Esophagus squamous epithelium (tissue), 5 donors: ENCODE measurements at places on chromosomes 2 and 18.

GRCh38 chr2:60105906-60106305 lies 447.5 kb downstream of the BCL11A start:
- no peak for DNase-seq

DNA sequence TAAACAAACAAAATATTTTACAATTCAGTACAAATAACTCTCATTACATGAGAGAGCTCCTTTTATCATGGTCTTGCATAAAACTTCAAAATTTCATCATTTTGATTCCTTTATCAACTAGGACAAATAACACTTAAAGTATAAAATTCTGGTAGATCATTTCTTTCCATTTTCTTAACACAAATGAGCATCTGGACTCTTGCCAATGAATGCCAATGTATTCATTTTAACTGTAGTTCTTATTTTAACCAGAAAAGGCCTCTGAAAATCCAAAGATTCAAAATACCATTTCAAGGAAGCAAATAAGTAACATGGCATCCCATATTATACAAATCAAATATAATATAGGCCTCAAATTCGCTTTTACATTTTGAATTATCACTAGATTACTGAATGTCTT lies 13.8 kb upstream of the POU3F3 start:
- no peak for DNase-seq

- no peak for DNase-seq
These were observed 130.5 kb downstream of the NCK2 start for GRCh38 chr2:105875241-105875640.

- no peak for DNase-seq
These were observed 97.0 kb upstream of the SLC35G4 start for GRCh38 chr18:11512096-11513025.

GRCh38 chr2:174800436-174801205 lies 36.3 kb upstream of the CHRNA1 start:
- DNase-seq, result no peak

GRCh38 chr2:11750422-11750821 lies 4.0 kb downstream of the LPIN1 start:
- no peak for DNase-seq

- DNase-seq, result no peak
These were observed 4.0 kb downstream of the TSGA10 start for GRCh38 chr2:99150706-99151105.

GRCh38 chr2:30219886-30220875 lies 11.2 kb upstream of the LBH start:
- no peak for DNase-seq

GRCh38 chr2:118853651-118854291 lies 6.3 kb upstream of the EN1 start:
- no peak for DNase-seq

DNA sequence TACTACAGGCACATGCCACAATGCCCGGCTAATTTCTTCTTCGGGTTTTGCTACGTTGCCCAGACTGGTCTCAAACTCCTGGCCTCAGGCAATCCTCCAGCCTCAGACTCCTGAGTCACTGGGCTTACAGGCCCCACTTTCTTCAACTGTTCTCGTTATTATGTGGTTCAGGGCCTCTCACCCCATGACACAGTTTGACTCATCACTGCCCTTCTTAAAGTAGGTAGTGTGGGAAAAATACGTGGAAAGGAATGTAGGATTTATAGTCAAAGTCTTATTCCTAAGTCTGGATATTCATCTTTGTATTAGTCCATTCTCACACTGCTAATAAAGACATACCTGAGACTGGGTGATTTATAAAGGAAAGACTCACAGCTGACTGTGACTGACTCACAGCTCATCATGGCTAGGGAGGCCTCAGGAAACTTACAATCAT lies 19.4 kb downstream of the CENPA start:
- DNase-seq, result no peak

GRCh38 chr2:178397002-178397605 lies 53.9 kb downstream of the PRKRA start:
- DNase-seq, result no peak

DNA sequence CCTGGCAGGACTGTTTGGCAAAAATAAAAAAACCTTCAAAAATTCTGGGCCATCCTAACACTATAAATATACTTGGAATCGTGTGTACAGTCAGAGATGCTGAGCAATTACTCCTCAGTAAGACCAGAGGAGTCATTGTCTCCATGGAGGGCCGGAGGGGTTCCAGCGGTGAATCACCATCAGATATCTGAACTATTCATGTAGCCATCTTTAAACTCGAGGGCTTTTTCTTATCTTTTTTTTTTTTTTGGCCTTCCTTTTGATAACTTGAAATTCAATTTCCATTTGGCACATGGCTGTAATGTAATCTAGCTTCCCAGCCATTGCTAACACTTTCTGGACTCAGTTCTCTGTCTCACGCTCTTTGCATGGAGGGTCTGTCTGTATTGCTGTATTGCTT lies 7.4 kb upstream of the FHL2 start:
- no peak for DNase-seq

GRCh38 chr2:85016446-85016845 lies 45.5 kb downstream of the KCMF1 start:
- DNase-seq, result no peak

DNA sequence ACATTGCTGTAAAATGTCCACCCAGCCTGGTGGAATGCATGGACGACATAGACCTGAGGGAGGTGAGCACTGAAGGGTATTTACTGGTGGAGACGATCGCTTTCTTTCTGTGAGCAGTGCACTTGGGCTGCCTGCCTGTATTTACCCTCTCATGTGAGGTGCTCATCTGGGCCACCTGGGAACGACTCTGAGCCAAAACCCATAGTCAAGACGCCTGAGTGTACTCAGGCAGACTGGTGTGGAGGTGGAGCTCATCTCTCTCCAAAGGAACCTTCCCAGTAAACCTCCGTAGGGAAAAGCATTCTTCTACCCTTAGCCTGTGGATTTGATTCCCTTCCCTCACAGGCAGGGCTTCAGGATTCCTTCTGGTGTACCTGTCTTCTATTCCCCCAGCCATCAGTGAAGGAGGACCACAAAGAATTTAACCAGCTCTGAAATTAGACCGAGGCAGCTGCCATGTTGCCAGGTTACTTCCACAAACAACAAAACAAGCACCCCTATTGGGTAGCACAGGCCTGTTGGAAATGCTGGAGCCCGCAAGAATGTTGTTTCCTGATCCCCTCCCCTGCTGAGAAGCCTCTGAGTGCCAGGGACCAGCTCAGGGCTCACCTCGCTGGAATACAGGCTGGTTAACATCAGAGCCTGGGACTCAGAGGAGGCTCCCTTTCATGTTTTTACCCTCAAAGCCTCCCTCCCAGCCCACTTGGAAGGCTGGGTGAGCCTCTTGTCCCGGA lies 47.5 kb upstream of the TXNDC2 start:
- DNase-seq, result no peak

DNA sequence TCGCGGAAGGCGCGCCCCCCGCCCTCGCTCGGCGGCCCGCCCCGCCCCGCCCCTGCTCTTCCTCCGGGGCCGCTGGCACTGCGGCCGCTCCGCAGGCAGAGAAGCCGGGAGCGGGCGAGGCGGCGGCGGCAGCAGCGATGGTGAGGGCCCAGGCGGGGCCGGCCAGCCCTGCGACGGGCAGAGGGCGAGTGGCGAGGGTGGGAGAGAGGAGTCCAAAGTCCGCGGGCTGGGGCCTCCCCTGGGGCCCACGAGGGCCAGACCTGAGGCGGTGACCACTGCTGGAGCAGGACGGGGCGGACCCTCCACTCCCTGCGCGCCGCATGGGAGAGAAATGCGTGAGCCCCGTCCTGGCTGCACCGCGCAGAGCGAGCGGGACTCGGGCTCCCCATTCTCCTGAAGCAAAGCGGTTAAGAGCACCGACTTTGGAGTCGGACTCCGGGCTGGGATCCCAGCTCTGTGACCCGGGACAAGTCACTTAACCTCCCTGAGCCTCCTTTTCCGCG lies at the start of gene VAMP5:
Gene VAMP5 (plus strand): TSS at position 78 of the 503 bp plus-strand sequence. CDS start 60 bp downstream, at position 138.
- DNase-seq, result no peak
